Cardiac fibroblast (primary cell): ENCODE measurements at places on chromosomes 6 and 20.

- peak; percentile 34 for DNase-seq
These were observed 100.2 kb downstream of the FIG4 start for GRCh38 chr6:109791301-109791700.

DNA sequence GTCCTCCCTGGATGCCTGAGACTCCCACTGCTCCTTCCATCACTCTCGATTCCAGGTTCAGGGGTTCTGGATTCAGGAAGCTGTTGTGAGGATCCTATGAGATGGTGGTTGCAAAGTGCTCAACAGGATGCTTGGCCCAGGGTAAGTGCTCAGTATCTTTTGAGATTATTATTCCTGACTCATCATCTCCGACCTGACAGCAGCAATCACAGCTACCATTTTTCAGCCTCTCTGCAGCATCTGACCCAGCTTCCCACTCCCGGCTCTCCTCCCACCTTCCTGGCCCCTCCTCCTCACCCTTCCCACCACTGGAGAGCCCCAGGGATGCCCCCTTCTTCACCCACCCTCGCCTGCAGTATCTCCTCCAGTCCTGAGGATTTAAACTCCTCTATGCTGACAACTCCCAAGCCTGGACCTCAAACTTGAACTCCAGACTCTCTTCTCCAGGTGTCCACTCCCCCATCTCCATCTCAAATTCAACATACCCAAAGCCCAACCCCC is 36.8 kb upstream of the KCNB1 start:
- no peak for DNase-seq

DNA sequence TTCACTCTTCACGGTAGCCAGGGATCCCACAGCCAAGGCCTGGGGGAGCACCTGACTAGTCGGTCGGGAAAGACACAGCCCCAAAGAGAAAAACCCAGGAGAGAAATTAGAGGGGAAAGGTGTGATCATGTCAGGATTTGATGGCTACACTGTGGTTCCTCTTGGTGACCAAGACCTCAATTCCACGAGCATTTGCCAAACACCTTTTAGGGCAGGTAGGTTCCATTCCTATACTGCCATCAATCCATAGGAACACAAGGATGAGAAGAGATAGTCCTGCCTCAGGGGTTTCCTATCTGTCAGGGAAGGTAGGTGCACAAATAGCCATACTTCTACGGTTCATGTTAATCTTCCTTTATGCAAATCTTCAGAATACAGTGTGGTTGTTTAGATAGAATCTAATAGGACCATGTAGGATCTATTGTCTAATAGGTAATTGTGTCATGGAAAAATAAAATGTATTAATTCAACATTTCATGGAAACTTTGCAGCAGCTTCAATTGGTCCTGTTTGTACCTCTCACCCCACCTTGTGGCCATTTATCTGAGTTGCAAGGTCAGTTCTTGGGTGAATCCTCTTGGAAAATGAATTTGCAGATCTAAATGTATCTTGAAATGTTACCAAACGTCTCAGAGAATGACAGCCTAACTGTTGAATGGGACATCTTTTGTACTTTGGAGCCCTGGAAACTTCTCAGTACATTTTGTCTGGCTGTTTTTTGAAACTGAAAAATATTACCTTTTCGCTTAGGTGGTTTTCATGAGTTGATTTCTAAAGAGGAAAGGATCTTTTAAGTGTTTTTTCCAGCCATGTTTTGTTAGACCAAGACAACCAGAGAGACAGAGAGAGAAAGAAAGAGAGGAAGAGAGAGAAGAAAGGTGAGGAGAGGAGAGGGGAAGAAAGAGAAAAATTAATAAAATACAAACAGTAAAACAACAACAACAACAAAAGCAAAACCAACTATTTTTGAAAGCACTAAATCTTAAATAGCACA is 33.7 kb upstream of the IYD start:
- DNase-seq: peak; percentile 86

GRCh38 chr6:82248273-82248735 is 760 bp upstream of the IBTK start:
- peak; percentile 73 for DNase-seq

GRCh38 chr20:50278377-50278683 is 87.7 kb downstream of the CEBPB start:
- DNase-seq: no peak

GRCh38 chr20:4230185-4230584 is 214.8 kb upstream of the RNF24 start:
- DNase-seq: no peak

GRCh38 chr6:21167790-21168189 is 425.8 kb upstream of the SOX4 start:
- peak; percentile 10 for DNase-seq

- no peak for DNase-seq
These were observed 358.1 kb downstream of the SMOC2 start for GRCh38 chr6:168799067-168799466.

DNA sequence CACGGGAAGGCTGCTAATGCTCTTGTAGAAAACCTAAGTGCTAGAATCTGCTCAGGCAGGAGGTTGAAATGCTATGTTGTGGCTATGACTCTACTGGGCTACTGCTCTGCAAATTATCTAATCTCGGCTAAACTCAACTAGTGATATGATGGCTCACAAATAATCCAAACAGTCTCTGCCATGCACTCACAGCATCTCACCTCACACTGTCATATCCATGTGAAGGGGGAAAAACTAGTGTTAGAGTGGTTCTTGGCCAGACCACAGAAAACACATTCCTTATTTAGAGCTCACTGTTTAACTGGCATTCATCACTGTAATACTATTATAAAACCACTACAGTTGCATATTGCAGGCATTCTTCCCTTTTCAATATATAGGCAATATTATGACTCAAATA is 81.8 kb upstream of the DST start:
- peak; percentile 56 for DNase-seq

DNA sequence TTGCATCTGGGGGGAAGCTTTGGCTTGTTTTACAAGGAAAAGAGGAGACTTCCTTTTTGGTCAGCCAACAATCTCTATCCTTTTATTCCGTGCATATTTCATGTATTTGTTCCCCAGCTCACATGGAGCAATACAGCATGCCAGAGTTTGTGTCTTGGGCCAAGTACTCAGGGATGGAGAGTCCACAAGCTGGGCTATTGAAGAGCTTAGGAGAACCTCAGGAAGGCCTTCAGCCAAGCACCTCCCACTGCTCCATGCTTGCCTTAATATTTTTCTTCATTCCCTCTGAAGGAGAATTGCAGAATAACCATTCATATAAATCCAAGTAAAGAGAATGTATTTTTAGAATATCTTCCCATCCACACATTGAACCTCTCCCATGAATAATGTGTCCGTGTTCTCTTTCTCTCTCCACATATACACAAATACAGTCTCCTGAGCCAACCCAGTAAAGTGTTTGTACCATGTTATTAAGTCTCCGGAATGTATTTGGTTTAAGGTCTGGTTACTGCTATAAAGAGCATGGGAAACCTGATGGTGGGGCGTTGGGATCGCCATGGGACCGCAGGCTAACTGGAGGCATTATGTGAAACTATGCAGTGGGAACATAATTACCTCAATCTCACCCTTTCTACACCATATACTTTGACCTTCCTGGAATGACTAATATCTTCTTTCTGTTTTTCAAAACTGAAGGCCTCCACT is 3.0 kb downstream of the LAMA4 start:
- DNase-seq: peak; percentile 92

GRCh38 chr20:17565169-17565845 is 4.6 kb upstream of the DSTN start:
- DNase-seq: peak; percentile 48

- peak; percentile 34 for DNase-seq
These were observed 191.2 kb upstream of the TCF21 start for GRCh38 chr6:133697666-133698065.

DNA sequence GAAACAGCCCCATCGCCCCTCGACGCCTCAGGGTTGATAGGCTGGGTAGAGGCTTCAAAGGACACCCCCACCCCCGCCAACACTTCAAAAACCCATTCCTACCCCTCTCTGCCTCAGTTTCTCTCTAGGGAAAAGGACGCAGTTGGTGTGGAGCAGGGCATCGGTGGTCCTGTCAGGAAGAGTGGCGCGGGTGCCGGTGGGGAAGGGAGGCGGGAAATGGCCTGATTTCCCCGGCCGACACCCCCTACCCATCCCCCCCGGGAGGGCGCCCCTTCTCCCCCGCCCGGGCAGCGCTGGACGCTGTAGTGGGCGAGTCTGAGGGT is 367 bp downstream of the NRSN2 start:
- DNase-seq: no peak

DNA sequence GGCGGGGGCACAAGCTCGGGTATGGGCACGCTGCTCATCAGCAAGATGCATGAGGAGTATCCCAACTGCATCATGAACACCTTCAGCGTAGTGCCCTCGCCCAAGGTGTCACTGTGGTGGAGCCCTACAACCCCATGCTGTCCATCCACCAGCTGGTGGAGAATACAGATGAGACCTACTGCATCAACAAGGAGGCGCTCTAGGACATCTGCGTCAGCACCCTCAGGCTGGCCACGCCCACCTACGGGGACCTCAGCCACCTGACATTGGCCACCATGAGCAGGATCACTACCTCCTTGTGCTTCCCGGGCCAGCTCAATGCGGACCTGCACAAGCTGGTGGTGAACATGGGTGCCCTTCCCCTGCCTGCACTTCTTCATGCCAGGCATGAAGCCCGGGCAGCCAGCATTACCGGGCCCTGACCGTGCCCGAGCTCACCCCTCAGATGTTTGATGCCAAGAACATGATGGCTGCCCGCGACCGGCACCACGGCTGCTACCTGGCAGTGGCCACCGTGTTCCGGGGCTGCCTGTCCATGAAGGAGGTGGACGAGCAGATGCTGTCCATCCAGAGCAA is 12.8 kb downstream of the GABRR2 start:
- DNase-seq: no peak

GRCh38 chr6:111663692-111664564 is 58.2 kb upstream of the TRAF3IP2 start:
- DNase-seq: peak; percentile 84

DNA sequence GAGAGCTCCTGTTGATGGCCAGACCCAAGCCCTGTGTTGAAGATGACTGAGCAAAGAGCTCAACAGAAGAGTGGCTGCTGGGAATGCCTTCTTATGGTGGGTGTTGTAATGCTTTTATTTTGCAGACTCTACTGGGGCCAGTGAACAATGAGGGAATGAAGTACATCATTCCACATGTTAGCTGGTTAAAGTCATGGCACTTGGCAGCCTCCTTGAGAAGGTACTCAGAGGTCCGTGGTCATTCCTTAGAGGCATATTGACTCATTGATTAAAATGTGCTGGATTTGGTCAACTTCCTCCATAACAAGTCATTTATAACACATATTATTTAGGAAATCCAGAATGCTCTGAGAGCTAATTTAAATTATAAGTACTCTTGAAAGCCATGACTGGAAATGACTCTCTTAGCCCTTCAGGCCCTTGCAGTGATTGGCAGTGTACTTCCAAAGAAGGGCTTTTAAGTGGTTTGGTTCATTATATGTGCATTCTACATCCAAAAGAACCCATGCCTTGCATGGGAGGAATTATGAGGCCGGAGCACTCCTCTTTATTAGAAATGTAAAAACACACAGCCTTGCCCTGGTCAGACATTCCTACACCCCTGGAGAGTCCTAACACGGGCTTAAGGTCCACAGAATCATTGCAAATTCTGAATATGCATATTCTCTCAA is 976.9 kb downstream of the KIF16B start:
- no peak for DNase-seq

GRCh38 chr20:11140359-11140758 is 466.6 kb upstream of the JAG1 start:
- peak; percentile 97 for DNase-seq

DNA sequence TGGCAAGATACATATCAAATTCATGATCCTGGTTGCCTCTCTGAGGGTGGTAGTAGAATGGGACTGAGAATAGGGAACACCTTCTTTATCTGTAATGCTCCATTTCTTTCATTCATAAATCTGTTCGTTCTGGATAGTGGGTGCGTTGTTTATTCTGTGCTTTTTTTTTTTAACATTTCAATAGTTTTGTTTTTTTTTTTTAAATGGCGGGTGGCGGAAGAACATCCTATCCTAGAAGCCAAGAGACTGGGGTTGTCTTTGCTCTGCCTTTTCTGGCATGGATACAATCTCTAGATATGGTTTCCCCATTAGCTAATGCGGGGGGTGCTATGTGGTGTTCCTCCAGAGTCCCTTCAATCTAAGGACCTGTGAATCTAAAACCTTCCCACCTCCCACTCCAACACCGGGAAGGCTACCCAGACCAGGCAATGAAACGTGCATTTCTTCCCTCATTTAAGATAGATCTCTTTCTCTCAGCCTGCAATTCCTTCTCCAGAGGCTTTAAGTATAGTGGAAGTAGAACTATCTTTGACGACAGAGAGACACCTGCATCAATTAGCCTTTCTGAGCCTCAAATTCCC is 883 bp upstream of the CCDC28A start:
- DNase-seq: no peak

- no peak for DNase-seq
These were observed 6.1 kb downstream of the NFATC2 start for GRCh38 chr20:51536116-51537069.

GRCh38 chr20:24673678-24674570 is 204.5 kb downstream of the SYNDIG1 start:
- peak; percentile 68 for DNase-seq

GRCh38 chr6:2746557-2747061 is 4.1 kb downstream of the MYLK4 start:
- no peak for DNase-seq

GRCh38 chr6:125968493-125968892 is 11.9 kb downstream of the HINT3 start:
- no peak for DNase-seq

GRCh38 chr6:169974663-169975062 is 223.2 kb downstream of the ERMARD start:
- no peak for DNase-seq

DNA sequence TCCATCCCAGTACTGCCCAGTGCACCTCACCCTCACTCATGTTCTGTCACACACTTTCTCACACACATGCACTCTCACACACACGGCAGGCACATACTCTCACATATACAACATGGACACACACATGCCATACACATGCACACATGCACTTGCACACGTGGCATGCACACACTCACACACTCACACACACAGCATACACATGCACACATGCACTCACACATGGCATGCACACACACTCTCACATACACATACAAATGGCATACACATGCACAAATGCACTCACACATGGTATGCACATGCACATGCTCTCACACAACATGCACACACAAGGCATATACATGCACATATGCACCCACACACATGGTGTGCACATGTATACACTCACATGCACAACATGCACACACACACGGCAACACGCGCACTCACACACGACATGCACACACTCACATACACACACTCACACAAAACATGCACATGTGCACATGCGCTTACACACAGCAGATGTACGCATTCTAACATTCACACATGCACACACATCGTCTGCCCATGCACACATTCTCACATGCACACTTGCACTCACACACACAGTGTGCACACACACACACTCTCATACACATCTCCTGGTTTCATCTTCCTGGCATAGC is 131.7 kb upstream of the THBS2 start:
- DNase-seq: no peak
